ENCODE measurements at places on chromosomes 1 and 21.

DNA sequence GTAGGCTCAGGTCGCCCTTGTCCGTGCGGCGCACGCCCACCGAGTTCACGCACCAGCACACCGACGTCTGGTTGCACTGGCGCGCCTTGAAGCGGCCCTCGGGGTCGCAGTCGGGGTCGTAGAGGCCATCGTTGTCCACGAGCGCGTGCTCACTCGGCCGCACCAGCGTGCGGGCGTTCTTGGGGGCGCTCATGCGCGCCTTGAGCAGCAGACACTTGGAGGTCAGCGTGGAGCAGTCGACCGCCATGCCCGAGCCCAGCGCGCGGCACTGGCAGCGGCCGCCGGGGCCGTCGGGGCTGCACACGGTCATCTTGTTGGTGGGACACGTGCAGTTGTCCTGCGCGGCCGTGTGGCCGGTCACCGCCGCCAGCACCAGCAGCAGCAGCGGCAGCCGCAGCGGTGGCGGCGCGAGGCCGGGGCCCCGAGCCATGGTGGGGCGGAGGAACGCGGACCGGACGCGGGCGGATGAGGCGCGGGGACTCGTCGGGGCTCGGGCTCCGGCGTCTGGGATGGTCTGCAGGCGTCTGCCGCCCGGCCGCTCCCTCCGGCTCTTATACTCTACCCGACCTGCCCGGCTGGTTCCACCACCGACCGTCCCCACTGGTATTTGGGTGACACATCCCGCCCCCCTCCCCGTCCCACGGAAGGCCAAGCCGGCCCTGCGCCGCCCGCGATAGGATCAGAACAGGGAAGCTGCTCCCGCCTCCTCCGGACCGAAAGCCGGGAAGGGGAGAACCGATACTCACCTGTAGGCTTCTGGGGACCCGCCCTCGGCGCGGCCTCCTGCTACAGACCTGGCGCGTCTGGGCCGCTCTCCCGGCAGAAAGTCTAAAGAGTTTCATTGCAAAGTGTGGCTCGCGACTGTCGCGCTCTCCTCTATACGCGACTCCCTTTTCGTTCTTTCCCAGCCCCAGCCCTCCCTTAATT, at the start of gene TACSTD2:
Gene TACSTD2 (minus strand): TSS at position 526 of the 927 bp plus-strand sequence. CDS start 96 bp downstream, at position 430.
- DNase-seq = no peak

- no peak for DNase-seq
Observed at GRCh38 chr1:206685334-206685768, 646 bp downstream of the MAPKAPK2 start.

DNA sequence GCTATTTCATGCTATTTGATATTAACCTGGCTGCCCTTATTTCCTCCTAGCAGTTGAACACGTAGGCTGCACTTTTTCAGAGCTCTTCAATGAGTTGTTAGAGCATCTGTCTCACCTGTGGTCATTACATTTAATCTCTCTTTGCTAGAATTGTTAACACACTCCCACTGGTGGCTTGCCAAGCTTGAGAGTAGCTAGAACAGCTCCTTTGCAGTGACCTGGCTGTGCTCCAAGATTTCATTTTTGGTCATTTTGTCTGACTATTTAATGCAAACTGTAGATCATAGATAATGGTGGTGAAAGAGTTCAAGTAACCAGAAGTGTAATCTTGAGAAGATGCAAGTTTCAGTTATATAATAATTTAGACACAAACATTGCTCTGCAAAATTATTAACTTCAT, 105.6 kb downstream of the LRRC7 start:
- no peak for DNase-seq

- DNase-seq = no peak
Observed at GRCh38 chr1:11774753-11775152, 12.8 kb downstream of the C1orf167 start.

GRCh38 chr1:186303911-186304310, 71.1 kb downstream of the TPR start:
- DNase-seq = no peak

GRCh38 chr1:117802531-117803257, 126.7 kb downstream of the GDAP2 start:
- no peak for DNase-seq

DNA sequence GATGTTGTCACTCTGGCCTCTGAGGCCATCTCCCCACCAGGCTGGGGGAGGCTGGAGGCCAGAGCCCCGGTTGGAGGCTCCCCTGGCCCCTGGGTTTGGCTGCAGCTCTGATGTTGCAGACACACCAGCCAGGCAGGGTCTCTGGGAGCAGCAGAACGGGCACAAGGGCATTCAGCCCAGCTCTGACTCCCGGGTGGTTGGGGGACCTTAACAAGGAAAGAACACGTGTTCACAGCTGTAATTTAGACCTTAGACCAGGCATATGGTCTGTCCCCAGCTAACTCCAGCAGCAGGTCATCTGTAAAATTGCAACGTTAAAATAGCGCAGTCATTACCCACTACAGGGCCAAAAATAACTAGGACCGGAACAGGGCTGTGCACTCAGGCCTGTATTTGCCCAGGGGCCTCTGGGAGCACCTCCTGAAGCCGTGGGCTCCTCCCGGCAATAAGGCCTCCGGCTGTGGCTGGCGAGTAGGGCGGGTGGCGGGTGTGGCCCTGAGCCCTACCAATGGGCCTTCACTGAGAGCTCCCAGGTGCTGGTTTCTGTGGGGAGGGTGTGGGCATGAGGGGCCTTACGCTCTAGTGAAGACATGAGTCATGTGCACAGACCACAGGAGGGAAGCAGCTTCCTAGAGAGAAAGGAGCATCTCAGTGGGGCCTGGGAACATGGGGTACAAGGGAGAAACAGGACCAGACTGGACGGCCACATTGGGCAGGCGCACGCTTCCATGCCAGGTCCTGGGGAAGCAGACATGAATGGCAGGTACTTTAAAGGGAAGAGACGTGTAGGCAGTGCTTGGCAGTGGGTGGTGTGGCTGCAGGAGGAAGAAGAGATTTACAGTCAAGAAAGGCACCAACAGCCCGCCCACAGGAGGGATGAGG, 6.1 kb downstream of the LDLRAP1 start:
- DNase-seq = no peak

DNA sequence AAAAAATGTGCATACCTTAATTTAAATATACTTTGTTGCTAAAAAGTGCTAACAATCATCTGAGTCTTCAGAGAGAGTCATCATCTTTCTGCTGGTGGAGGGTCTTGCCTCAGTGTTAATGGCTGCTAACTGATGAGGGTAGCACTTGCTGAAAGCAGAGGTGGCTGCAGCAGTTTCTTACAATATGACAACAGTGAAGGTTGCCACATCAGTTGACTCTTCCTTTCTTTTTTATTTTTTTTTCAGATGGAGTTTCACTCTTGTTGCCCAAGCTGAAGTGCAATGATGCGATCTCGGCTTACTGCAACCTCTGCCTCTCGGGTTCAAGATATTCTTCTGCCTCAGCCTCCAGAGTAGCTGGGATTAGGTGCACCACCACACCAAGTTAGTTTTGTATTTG, 2.6 kb upstream of the CFAP45 start:
- DNase-seq = no peak

GRCh38 chr21:32001390-32001789, 128.6 kb downstream of the HUNK start:
- peak; percentile 59 for DNase-seq

- DNase-seq = no peak
Observed at GRCh38 chr1:108601708-108602410, 42.0 kb downstream of the EEIG2 start.

- DNase-seq = no peak
Observed at GRCh38 chr1:236501093-236501492, 22.7 kb upstream of the LGALS8 start.

DNA sequence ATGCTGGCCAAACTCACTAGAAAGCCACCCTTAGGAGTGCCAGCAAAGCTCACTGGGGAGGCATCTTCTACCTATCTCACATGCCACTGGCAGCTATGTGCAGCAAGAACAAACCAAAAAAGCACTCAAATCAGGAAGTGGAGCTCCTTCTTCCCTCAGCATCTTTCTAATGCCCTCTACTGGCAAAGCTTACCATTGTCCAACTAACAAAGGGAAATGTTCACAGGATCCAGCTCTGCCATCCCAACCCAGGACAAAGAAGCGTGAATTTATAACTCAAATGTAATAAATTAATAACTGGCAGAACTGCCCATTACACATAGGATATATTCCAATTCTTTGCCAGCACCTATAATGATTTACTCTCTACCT, 38.9 kb downstream of the LEPR start:
- no peak for DNase-seq

DNA sequence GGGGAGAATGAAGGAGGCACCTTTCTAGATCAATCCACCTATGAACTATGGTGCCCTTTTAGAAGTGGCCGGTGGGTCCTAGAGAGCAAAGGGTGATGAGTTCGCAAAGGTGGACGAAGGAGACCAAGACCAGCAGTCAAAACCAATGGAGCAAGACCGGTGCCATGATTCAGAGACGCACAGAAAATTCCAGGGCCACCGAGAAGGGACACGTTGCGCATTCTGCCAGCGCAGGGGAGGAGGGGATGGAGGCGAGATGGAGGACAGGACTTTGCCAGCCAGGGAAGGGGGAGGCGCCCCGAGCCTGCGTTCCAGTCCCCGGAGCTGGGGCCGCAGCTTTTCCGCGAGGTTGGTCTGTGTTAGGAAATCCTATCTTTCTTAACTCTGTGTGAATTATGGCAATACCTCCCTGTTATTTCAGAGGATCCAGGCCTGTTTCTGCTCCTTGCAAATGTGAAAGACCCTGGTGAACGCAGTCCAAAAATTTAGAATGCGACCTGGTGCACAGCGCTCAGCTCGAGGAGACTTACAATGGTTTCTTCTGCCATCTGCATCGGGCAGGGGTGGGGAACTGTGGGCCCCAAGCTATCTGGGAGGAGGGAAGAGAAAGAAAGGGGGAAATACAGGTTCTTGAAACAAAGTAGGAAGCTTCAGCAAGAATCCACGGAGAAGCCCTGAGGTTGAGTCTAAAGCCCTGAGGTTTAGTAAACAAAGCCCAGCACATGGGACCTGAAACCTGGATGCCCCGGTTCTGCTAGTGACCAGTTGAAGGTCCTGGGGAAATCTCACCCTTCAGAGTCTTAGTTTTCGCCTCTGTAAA, 129.4 kb downstream of the MRPS6 start:
- peak; percentile 51 for DNase-seq

- no peak for DNase-seq
Observed at GRCh38 chr1:27684176-27684575, 12.2 kb upstream of the IFI6 start.

GRCh38 chr1:214404571-214405213, 123.7 kb downstream of the SMYD2 start:
- DNase-seq = no peak

GRCh38 chr1:27614043-27614624, 10.2 kb upstream of the AHDC1 start:
- no peak for DNase-seq

GRCh38 chr1:193062698-193063463, 3.5 kb downstream of the RO60 start:
- DNase-seq = no peak

DNA sequence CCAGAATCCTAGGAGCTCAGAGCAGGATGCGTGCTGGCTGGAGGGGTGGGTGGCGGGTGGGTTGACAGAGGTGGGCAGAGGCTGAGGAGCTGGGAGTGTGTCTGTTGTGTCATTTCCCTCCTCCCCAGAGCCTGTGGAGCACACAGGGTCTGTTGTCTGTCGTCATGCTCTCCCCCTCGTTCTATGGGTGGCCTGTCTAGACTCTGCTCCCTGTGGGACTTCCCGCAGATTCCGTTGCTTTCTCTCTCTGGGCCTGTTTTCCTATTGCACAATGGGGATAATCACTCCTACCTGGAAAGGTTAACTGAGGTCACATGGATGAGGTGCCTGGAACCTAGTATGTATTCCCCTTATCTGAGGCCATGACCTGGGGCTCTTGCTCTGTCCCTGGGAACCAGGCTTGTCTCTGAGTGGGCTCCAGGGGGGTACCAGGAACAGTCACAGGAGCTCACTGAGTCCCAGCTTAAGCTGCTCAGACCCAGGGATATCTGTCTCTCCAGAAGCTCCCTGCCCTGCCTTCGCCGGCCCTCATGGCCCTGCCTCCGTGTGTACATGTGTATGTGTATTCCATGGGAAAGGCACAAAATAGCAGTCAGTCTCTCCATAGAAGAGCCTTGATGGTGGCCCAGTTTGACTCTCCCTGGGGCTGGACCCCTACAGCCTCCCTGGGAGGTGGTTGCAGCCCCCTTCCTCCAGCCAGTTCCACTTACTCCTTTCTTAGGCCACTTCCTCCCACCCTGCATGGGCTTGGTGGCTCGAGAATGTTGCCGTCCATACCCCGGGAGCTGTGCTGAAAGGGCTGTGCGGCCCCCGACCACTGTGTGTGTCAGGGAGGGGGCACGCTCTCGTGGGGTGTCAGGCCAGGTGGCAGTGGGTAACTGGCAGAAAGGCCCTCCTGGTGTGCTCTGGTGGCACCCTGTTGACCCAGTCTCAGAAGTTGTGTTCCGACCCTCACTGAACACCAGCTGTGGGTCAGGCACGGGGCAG, 17.9 kb downstream of the PTPRF start:
- DNase-seq = no peak

GRCh38 chr1:194586302-194586701, 1399.9 kb upstream of the B3GALT2 start:
- DNase-seq = no peak

DNA sequence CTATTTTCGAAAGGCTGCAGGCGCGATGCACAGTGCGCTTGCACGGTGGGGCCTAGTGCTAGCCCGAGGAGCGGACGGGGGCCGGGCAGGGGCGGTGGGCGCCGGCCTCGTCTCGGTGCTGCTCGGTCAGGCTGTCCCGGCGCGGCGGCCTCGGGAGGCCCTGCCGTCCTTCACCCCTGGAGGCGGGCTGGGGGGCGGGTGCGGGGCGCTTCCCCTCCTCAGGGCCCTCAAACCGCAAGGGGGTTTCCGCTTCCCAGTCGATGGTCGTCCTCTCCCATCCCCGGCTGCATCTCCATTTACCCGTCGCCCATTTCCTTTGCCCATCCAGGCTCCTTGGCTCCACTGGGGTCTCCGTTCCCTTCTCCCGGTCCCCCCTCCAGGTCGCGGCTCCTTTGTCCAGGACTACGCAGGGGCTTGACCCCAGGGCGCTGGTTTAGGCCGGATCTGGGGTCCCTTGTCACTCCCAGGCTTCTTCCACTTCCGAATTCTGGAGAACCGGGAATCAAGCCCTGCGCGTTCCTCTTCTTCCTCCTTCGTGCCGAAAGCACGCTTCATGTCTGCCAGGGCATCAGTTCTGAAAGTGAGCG, 196.3 kb upstream of the LMO4 start:
- no peak for DNase-seq

- DNase-seq = no peak
Observed at GRCh38 chr1:117077267-117077666, 17.1 kb downstream of the TTF2 start.
